AG04449 (cell line): ENCODE measurements at places on chromosomes 16 and 17.

DNA sequence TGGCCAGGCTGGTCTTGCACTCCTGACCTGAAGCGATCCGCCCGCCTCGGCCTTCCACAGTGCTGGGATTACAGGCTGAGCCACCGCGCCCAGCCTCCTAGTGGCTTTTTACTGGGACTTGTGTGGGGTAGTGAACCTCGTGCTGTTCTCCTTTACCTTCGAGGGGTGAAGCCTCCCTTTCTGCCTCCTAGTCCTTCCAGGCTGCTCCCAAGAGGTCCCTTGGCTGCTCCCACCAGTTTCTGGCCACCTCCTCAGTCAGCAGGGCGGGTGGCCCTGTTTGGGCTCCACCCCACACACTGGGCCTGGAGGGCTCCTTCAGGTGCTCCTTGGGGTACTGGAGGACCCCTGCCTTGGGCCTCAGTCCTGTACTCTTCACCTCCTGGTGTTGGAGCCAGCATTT is 70.9 kb upstream of the ZNF750 start:
- no peak for DNase-seq

DNA sequence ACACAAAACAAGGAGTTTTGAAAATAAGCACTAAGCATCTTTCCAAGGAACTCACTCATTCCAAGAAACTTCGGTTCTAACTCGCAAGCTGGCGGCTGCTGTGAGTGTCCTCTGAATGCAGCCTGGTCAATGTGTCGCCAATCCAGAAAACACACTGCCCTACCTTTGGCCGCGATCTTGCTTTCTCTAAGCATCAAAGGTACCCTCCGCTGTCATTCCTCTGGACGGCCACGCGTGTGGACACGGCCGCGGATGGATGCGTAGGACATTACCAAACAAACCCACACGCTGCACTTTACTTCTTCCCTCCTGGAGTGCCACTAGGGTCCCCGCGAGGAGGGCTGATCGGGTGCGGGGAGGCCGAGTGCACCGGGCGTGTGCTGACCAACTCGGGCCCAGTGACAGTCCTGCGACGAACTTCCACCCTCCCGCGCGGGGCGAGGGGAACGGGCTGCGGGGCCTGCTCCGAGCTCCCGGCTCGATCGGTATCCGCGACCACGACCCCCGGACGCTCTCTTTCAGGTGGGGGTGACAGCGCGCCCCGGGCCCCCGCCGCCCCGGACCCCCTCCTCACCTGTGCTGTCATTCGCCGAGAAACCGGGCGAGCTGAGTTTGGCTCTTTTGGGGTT is 1.1 kb downstream of the CREBBP start:
- no peak for DNase-seq

GRCh38 chr16:54821731-54822130 is 108.9 kb upstream of the IRX5 start:
- no peak for DNase-seq

DNA sequence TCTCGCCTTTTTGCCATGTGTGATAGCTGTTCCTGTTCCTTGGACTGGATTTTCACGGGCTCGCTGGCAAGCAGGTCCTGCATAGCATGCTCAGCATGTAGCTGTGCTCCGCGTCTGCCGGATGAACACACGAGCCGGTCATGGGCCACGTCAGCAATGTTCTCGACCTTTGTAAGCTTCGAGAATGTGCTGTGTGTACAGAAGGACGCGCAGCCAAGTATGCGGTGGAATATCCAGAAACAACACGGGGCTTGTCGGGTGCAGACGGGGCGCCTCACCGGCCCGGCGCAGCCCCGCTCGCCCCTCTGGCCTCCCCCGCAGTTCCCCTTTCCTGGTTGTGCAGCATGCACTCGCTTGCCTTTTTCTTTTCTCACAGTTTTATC is 42.2 kb downstream of the RPTOR start:
- DNase-seq, result no peak

DNA sequence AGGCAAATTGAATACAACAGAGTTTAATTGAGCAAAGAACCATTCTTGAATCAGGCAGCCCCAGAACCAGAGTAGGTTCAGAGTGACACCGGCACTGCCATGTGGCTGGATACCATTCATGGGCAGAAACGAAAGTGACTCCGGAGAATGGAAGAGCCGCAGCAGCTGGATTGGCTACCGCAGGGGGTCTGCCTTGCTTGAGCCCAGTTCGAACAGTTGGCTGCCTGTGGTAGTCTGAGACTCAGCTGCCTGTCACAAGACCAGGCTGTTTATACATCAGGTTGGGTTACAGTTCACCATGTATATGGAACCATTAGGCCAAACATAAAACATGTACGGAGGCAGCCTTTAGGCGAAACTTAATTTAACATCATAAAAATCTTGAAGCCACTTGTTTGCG is 205.2 kb upstream of the CHMP6 start:
- DNase-seq, result no peak

GRCh38 chr16:1407753-1408152 is 6.8 kb downstream of the UNKL start:
- DNase-seq, result no peak

- DNase-seq, result no peak
These were observed at the start of gene GLIS2 for GRCh38 chr16:4315186-4316107. TSS of gene GLIS2 (plus strand) at chr16:4316067. CDS start at chr16:4332281, 16,214 bp downstream.

GRCh38 chr17:53058031-53058430 is 764.7 kb upstream of the KIF2B start:
- DNase-seq, result no peak

GRCh38 chr16:85171759-85172454 is 59.6 kb upstream of the CIBAR2 start:
- DNase-seq, result no peak

GRCh38 chr16:1816396-1817275 is 10.0 kb downstream of the HAGH start:
- no peak for DNase-seq

DNA sequence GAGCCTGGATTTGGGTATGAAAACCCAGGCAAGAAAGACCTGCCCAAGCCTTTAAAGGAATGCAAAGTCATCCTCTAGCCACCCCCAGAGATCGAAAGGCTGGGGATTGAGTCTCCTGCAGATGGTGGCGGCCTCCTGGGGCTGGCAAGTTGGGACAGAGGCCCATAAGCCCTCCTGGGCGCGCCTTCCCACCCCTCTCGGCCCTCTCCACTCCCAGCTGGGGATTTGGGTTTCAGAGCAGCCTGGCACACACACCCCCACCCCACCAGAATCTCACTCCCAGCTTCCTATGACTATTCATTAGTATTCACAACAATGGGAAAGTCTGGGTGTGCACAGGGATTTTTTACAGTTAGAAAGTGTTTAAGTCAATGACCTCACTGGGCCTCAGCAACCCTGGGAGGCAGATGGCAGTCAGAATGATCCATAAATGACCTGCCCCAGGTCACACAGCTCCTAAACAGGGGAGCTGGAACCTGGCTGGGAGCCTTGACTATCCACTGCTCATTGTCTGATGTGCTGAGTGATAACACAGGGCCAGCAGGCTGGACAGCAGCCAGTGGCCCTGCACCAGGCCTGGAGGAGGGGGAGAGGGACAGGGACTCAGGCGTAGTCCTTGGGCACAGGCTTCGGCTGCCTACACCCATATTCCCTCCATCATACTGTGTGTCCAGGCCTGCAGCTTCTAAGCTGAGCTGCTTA is 12.1 kb downstream of the NHERF1 start:
- no peak for DNase-seq

DNA sequence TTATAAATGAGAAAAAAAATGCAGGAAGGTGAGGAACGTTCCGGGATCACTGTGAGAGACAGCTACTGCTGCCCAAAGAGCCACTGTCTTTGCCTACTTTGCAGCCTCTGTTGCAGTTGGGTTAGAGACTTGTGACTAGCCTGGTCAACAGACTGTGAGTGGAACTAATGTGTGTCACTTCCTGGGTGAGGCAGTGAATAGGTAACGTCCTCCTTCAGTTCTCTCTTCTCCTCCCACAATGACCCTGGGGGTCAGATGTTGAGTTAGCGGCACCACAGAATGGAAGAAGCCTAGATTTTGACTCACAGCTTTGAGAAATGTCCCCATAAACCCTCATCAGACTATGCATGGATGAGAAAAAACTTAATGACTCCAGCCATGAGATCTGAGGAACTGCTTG is 5.2 kb downstream of the C16orf46 start:
- DNase-seq, result no peak

DNA sequence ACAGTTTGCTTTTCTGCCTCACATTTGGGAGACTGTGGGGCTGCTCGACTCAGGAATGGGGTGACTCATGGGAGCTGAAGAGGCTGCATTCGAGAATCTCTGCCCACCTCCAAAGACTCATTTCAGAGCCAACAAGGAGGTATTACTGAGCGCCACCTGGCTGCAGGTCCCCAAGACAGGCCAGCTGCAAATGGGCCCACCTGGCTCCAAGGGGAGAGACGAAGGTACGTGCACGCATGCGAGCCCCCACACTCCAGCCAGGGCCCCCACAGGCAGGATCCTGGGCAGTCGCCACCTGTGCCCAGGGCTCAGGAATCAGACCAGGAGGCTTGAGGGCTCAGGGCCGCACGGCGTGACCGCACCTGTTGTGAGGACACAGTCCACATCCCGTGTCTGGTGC is 6.0 kb downstream of the HAGHL start:
- no peak for DNase-seq

- DNase-seq, result no peak
These were observed 217.4 kb downstream of the HAPSTR1 start for GRCh38 chr16:9308850-9309249.

GRCh38 chr17:66704858-66705520 is 129.9 kb upstream of the CACNG5 start:
- DNase-seq, result no peak

GRCh38 chr17:33385713-33386112 is 92.6 kb upstream of the ASIC2 start:
- DNase-seq, result no peak

DNA sequence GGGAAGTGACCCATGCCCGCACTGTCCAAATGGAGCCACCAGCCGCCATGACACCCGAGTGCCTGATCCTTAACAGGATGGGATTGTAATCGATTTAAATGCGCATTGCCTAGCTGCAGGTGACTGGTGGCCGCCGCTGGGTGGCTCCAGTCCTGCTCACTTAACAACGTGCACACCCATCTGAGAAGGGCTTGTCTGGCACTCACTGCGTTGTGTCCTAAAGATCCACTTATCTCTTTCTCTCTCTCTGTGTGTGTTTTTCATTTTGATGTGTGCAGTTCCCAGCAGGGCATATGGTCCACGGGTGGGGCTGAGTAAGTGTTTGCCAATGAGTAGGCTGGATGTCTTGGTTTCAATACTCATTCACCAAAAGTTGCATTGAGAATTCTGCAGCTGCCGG is 80.6 kb downstream of the IRF8 start:
- DNase-seq, result no peak

- DNase-seq, result no peak
These were observed 177.1 kb upstream of the WSCD1 start for GRCh38 chr17:5892921-5893675.
